ENCODE measurements at places on chromosomes 2 and 18.

DNA sequence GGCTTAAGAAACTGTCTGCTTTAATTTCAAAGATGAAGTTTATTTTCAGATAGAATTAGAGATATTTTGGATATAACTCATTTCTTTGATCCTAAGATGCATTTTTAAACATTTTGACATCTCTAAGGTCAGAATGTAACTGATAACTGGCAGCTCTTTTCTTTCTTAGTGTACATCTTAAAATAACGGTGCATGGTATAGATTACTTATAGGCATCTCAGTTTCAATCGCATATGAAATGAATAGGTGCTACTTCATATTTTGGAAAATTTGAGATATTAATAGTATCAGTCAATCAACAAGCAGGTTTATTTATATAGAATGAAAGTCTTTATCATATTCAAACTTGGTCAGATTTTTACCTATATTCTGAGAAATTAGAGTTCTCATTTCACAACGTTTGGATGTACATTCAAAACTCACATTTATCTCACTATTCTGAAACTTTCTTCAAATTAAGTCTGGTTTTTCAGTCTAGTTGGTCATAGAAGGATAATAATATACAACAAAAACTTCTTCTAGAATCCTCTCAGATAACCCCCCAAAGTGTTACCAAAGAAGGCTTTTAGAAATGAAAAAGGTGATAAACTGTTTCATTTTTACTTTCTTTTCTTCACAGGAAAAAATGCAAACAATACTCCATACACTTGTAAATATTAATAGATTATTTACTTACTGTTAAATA lies 122.8 kb upstream of the WDSUB1 start:
- no peak for DNase-seq

DNA sequence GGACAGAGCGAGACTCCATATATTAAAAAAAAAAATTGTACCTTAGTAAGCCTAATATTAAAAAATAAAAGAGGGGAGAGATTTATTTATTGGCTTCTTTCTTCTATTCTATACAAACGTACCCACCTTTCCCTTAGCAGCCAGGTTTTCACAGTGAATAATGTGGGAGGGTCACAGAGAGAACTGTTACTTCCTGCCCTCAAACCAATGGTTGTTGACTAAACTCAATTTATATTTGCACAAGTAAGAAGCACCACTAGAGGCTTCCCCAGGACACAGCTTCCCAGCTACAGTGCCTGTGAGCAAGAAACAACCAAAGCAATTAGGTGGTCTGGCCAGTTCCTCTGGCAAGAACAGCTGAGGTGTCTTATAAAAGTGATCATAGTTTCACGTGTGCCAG lies 28.9 kb upstream of the GALR1 start:
- DNase-seq: no peak

DNA sequence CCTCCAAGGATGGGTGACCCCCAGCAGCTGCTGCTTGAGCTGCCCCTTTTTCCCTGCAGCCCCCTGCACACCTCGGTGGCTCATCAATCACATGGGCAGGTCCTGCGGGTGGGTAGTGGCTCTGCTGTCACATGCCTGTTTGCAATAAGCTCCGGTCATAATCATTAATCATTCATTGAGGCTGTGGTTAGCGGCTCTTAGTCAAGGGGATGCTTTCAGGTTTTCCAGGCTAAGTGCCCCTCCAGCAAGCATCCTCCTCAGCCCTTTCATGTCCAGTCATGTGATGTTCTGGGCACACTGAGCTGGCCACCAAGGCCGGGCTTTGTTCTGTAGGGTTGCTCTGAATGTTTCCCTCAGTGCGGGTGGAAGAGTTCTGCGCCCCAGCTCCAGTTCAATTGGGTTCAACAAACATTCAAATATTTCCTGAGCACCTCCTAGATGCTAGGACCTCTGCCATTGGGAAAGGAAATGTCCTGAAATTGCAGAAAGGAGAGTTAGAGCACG lies 96.4 kb upstream of the LDAH start:
- no peak for DNase-seq

DNA sequence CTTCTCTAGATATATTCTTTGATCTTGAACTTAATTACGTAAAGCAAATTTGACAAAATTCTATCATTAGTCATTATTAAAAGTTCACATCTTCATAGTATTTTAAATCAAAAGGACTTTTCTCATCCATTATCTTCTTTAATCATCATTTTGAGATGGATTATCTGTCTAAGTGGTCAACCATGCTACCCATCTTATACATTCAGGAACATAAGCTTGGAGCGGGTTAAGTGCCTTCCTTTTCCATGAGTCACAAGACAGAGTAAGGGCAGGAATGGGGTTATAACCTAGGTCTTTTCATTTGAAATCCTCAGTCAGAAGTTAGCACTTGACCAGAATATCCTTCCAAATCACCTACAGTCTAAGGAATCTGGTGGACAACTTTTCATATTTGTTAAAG lies 297.1 kb downstream of the TCF4 start:
- DNase-seq: no peak

- no peak for DNase-seq
These were observed 21.4 kb downstream of the POLE4 start for GRCh38 chr2:74979844-74980243.

DNA sequence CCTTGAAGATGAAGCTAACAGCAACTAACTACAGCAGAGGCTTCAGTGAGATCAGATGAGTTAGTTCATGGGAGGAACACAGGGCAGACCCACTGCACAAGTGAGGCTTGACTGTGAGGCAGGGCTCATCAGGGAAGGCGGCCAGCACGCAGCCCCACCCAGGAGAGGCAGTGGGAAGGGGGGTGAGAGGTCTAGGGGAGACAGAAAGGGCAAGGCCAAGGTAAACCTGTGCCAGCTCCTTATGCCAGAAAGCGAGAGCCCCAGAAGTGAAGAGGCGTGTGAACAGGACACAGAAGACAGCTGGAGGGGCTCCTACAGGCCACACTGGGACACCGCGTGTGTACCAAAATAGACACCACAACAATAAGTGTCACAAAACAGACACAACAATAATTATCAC lies 48.6 kb downstream of the ANO7 start:
- no peak for DNase-seq

GRCh38 chr2:222919841-222920526 lies 59.1 kb downstream of the ACSL3 start:
- no peak for DNase-seq

DNA sequence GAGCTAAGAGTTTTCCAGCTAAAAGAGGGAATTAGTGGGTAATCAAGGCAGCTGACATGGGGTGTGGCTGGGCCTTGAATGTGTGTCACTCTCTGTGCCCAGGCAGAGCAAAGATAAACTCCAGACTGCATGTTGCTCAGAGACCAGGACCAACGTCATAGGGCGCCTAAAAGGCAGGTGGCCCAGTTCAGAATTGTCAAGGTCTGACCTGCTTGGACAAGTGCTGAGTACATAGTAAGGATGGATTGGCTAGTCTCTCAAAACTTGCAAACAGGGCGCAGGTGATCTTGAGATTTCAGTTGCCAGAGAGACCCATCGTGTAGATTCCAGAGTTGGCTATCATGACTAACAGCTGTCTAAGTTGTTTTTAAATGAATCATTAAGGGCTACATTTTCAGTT lies 19.0 kb downstream of the CLUL1 start:
- DNase-seq: no peak

DNA sequence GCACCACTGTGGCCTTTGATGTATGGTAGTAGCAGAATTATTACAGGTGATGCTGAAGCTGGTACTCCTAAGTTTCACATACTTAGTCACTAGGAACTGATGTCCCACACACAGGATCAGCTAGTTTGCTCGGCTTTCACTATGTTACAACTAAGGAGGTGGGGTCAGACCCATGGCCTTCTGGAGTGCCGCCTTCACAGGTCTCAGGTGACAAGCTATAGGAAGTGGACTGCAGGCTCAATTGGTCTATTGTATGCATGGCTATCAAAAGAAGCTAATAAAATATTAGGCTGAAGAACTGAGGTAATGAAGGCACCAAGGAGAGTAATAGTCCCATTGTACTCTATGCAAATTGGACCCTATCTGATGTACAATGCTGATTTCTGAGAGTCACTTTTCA lies 170.6 kb downstream of the DLGAP1 start:
- no peak for DNase-seq

DNA sequence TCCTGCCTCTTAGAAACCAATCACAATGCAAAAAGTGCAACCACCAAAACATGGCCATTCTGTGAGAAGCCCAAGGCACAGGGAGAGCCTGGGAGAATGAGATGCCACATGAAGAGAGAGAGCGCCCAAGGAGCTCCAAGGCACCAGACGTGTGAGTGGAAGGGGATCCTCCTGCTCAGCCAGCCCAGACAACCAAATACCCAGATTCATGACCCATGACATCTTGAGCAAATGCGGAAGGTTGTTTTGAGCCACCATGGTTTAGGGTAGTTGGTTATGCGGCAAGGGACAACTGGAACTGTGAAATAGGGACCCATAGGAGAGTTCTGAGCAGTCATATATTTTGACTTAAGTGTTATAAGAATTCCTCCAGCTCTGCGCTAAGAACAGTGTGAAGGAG lies 7.0 kb downstream of the AFF3 start:
- no peak for DNase-seq

- DNase-seq: no peak
These were observed 46.7 kb downstream of the NDUFA10 start for GRCh38 chr2:239978411-239978810.

DNA sequence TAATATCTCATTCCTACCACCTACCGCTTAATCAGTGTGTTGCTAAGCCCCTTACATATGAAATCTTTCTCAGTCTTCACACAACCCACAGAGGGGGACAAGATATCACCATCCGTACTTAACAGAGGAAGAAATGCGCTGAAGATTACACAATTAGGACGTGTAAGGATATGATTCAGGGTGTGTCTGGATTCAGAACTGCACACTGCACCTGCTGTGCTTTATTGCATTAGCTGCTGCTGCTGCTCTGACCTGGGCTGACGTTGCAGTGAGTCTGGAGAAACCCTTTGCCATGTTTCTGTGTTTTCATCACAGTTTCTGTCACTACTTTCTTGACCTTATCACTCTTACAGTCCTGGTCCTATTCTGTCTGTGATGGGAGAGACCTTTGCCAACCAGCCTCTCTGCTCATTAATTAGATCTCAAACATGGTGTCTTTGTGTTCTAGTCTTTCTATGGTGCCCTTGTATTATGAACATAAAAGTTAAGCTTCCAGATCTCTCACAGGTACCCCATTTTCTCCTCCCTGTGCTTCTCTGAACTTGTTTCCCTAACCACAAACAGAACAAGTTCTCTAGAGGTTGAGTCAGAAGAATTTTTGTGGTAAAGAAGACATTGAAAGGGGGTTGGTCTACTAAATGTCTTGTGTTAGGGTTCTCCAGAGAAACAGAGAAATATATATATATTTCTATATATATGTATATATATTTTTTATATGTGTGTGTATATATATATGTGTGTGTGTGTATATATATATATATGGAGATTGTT lies 92.9 kb upstream of the CYP1B1 start:
- no peak for DNase-seq

DNA sequence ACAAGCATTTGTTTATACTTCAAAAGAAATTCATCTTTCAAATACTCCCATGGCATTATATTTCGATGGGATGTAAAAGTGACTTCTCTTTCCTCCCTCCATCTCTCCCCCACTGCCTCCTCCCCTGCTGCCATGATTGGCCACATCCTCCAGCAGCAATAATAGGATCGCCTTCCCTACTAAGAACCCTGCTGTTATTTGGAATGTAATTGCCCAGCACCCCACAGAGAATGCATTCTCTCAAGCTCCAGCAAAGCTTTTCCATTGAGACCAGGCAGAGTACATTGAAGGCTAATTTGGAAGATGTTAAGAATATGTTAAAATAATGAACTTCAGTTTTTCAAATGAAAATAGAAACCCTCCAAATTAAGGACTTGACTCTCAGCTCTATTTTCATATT lies 375.4 kb upstream of the ACVR2A start:
- no peak for DNase-seq

DNA sequence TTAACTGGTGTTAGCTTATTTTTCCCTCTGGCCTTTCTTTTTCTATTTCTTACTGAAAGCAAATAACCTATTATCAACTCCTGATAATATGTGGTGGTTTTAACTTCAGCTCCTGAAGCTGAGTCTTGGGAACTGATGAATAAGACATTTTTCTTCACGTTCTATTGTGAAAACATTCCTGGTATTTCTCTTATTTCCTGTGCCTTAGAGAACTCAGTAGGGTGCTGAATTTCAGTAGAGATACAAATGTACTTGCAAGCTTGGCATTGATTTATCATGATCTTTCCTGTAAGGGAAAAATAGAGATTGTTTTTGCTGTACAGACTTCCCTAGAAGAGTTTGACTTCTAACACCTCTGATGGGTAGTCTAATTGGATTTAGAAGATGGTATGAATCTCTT lies 52.8 kb upstream of the DCC start:
- DNase-seq: no peak

- no peak for DNase-seq
These were observed 50.7 kb downstream of the GALNT14 start for GRCh38 chr2:31087491-31087890.

DNA sequence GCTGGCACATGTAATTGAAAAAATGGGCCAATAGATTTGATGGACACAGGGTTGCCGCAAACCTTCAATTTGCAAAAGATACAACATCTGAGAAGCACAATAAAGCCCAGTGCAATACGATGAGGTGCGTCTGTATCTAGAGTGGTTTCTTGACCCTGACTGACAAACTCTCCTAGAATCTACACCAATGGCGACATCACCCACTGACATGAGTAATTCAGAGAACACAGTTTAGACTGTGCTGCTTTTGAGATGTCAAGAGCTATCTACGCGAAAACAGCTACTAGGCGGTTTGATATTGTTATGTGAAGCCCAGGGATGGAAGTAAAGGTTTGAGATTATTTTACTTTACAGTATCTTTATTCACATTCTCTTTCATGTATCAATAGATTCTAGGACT lies 104.9 kb downstream of the EIPR1 start:
- no peak for DNase-seq

- DNase-seq: no peak
These were observed 334.5 kb upstream of the MMADHC start for GRCh38 chr2:149921911-149922616.

DNA sequence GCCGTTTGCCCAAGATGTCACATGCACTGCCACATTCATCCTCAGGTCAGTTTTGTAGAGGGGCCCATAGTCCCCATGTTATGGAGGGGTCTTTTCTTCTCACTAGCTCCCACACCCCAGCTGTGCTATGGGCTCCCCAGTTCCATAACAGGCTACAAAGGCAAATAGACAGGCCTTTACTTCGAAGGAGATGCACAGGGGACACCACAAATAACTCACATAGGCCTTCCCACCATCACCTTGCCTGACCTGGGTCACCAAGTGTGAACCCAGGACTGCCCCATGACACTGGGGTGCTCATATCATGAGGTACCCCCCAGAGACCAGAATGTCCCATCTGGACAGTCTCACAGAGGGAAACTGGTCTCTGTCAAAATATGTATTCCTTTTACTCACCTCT lies 15.0 kb upstream of the INO80C start:
- no peak for DNase-seq

GRCh38 chr2:151238527-151239487 lies 22.9 kb downstream of the RBM43 start:
- peak; percentile 69 for DNase-seq

All from activated effector memory CD4-positive, alpha-beta T cell treated with anti-CD3 and anti-CD28 coated beads, Interleukin-2, amount 50 U/mL, for 16 hours (primary cell).